Activated T-helper 17 cell treated with anti-CD3 and anti-CD28 coated beads, Interleukin-2, amount 50 U/mL, for 72 hours (primary cell): ENCODE measurements at places on chromosomes 1 and 21.

DNA sequence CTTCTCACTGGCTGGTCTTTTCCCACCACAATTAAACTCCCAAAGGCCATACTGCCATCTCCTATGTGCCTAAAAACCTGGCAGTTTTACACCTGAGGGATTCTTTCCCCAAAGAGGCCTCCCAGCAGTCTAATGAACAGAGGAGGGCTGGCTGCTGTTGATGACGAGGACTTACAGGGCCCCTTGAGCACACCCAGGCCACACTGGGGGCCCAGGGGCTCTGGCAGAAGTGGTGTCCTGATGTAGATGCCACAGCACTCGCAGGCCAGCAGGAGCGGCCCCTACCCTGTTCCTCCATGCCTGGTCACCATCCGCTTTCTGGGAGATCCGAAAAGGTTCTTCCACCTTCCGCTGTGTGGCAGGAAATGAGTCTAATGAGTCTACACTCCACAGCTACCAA, 24.2 kb downstream of the POFUT2 start:
- ATAC-seq: no peak

GRCh38 chr1:21307210-21307609, 16.9 kb upstream of the ECE1 start:
- ATAC-seq: peak; percentile 51

GRCh38 chr1:91501971-91502671, 1.5 kb downstream of the CDC7 start:
- no peak for ATAC-seq

DNA sequence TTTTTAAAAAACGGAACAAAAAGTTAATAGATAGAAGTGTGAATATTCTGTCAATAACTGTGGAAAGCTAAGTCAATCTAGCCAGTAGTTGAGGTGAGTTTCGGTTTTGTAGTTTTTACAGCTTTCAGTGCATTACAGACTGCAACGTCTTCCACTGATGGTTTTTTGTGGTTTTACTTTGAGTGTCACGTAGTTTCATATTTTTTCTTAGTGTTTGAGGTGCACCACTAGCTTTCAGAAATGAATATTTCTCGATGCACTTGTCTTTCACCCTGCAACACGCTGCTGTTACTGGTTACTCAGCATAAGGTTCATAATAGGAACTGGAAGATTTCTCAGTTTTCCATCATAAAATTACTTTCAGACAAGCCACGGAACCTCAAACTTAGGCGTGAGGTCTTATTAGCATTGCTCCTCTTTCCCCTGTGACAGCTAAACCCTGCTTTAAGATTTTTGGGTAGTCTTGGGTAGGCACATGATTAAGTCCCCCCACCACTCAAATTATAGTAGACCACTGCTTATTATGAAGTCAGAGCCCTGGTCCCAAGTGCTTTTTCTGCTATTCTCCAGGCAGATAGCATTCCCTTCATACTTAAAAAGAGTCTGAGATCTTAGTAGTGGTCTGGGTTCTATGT, 1412.7 kb downstream of the KCNT2 start:
- ATAC-seq: peak; percentile 94
